ENCODE measurements at places on chromosomes 13 and 19.

- DNase-seq = no peak
Observed at GRCh38 chr13:32320528-32320927, 5.2 kb downstream of the BRCA2 start.

DNA sequence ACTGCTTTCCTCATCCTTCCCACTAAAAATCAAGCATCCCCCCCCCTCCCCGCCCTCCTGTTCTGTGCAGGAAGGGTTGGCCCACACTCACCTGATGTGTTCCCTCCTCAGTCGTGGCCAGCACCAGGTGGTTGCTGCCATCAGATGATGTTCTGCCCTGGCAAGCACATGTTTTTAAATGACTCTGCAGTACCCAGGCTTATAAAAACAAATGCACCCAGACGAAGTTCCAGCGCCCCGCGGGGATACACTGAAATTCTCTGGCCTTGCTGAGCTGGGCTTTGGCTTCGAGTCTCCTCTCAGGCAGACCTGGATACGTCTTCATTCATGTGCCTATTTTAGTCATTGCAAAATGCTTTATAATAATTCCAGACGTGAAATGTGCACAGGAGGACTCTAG lies 316.3 kb downstream of the DLEU7 start:
- DNase-seq = no peak

DNA sequence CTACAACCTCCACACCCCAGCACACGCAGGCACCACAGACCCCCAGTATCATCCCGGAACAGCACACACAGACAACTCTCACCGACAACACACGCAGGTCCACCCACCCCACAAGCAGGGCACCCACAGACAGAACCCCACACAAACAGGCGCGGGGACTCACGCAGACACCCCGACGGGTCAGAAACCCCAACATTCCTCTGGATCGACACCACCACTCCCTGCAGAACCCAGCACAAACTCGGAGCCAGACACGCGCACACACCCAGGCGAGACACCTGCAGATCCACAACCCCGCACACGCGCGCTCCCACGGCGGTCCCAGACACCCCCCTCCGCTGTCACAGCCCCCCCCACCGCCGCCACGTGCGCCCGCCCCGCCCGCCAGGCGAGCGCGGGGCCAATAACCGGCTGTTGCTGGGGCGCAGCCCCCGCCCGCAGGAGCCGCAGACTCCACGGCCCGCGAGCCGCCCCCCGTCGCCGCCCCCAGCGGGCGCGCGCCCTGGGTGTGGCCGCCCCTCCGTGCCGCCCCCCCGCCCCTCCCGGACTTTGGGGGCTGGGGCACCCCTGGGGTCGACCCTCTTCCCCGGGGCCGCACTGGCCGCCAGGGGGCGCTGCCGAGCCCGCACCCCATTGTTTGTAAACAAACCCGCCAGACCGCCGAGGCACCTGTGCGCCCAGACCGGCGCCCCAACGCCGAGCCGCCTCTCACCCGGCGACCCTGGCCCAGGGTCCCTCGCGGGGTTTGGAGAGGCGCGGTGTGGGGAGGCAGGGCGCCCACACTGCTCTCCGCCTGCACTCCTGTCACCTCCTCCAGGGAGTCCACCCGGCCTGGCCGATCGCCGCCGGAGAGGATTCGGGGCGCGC lies 712 bp downstream of the BBC3 start:
- peak; percentile 87 for DNase-seq

DNA sequence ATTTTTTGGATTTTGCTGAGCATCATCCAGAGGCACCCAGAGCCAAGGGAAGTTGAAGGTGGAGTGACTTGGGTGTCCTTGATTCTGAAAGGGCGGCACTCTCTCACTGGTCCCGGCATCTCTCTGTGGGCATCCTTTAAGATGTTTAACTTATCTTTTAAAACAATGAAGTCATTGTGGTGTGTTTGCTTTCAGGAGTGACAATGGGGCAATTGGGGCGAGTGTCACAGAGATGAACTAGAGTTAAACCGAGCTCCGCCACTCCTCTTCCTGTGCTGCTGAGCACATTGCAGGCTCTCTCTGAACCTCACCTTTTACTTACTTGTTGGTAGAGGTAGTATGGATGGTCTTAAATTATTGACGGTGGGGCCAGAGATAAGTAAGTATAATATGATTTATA lies 295.7 kb downstream of the MYO16 start:
- no peak for DNase-seq

DNA sequence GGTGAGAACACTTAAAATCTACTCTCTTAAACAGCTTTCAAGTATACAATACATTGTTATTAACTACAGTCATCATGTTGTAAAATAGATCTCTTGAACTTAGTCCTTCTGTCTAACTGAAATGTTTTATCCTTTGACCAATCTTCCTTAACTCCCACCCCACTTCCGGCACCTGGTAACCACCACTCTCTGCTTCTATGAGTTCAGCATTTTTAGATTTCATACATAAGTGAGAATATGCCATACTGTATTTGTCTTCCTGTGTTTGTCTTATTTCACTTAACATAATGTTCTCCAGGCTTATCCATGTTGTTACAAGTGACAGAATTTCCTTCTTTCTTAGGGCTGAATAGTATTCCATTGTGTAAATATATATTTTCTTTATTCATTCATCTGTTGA lies 144.1 kb upstream of the TRPC4 start:
- DNase-seq = no peak

GRCh38 chr13:38520041-38520440 lies 166.8 kb upstream of the FREM2 start:
- DNase-seq = no peak

GRCh38 chr19:40625406-40626120 lies 24.4 kb downstream of the LTBP4 start:
- DNase-seq = no peak

DNA sequence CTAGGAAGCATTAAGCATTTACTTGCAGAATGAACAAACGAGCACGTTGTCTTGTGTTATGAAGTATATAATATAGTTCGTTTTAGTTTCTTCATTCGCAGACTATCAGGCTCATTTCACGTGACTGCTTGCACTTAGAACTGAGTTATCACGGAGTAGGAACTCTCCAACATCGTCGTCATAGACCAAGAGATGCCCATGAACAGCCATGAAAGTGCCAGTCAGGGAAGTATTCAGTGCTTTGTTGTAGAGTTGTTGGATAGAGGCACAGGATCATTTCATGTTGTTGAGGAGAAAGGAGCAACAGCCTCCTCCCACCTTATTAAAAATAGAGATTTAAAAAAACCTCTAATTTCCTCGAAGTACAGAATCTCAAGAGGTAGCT lies 977 bp upstream of the IL17D start:
- no peak for DNase-seq
